ENCODE measurements at places on chromosomes 12 and 14.

DNA sequence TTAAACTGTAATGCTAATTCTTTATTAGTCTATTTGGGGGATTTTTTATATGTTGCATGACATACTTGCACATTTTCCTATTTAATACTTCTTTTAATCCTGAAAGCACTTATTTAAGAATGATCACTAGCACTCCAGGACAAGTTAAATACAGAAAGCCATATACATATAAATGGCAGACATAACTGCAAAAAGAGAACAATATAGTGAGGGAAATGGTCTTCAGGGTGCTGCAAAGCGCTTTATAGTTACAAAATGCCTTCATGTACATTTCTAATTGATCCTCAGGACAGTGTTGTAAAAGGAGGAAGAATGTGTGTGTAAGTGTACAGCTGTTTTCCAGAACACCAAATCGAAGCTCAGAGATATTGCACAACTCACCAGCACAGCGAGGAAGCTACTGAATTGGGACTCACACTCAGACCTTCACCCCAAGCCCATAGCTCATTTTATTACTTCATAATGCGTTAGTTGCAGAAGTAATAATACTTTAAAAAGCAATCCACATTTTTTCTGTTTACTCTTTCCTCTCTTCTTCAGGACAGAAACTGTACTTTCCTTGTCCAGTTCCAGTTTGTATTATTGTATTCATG lies 428.2 kb downstream of the RAD51B start:
- DNase-seq, result no peak

GRCh38 chr12:91332302-91332701 lies 149.7 kb upstream of the DCN start:
- no peak for DNase-seq

DNA sequence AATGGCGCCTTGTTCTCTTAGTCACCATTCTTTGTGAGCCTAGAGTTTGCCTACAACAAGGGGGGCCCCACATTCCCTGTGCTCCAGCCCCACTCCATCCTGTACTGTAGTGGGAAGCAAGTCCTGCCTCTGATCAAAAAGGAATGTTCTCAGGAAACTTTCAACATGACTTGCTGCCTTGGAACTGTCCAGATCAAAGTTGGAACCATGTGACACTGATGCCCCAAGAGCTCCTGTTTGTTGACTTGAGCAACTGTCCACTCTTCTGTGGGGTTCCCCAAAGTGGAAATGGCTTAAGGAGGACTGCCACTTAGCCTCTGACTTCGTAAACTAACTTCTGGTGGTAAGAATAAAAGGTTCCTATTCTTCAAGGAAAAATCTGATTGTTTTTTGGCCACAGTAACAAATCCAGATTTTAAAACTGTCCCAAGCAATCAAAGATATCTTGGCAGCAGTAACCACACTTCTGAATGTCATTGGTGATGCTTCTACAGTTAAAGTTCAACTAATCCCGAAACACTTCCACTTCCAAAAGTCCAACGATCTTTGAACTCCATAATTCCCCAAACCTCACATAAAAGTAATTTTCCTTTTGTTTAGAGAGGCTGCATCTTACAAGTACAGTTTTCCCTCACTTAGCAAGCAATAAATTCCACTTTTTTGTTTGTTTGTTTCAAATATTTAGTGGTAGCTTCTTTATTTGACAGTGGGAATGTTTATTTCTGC lies 67.2 kb downstream of the PAH start:
- DNase-seq, result no peak

DNA sequence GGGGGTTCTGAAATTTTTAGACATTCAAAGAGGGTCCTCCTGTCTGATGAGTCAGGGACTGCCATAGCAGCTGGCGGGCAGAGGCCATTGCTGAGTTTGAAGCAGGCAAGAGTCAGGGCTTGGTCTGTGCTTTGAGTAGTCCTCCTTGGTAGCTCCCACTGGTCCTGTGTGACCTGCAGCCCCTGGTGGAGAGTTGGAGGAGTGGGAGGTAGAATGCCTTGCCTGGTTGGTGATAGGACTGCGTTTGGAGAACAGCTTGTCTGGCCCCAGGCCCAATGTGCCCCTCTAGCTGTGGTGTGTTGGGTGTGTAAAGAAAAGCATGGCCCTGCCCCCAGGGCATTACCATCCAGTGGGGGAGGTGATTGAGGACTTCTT lies 116.7 kb downstream of the BEGAIN start:
- DNase-seq, result no peak

DNA sequence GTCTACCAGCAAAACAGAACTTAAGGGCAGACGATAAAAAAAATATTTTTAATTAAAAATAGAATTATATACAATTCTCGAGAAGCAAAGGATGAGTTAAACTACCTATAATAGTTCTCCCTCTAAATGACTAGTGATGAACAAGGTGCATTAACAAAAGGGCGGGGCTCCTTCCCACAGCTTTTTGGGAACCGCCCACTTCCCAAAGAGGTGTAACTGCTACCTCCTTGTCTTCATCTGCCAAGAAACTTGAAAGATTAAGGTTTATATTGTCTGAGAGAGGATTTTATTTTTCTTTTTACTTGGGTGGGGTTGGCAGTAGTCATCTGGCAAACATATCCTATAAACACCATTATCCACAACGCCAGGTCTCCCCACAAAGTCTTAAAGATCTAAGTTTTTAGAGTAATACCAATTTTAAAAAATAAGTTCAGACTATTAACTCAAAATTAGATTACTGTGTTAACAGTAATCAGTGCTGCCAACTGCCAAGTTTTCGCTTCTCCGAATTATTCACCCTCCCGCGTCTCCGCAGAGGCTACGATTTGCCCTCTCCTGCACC lies 938 bp downstream of the RALGAPA1 start:
- DNase-seq, result no peak

GRCh38 chr12:113075137-113075683 lies 18.7 kb downstream of the DTX1 start:
- no peak for DNase-seq

- DNase-seq, result no peak
These were observed 255.7 kb upstream of the TMPO start for GRCh38 chr12:98259693-98260092.

- no peak for DNase-seq
These were observed 28.4 kb upstream of the BDKRB2 start for GRCh38 chr14:96176275-96176674.

- no peak for DNase-seq
These were observed 7.3 kb downstream of the LIMA1 start for GRCh38 chr12:50276068-50276467.
